Urothelium cell line (cell line): ENCODE measurements at places on chromosomes 6 and 20.

- no peak for DNase-seq
These were observed 28.1 kb upstream of the SLC22A23 start for GRCh38 chr6:3484946-3485345.

GRCh38 chr6:10621213-10621612, 73.2 kb downstream of the C6orf52 start:
- no peak for DNase-seq

DNA sequence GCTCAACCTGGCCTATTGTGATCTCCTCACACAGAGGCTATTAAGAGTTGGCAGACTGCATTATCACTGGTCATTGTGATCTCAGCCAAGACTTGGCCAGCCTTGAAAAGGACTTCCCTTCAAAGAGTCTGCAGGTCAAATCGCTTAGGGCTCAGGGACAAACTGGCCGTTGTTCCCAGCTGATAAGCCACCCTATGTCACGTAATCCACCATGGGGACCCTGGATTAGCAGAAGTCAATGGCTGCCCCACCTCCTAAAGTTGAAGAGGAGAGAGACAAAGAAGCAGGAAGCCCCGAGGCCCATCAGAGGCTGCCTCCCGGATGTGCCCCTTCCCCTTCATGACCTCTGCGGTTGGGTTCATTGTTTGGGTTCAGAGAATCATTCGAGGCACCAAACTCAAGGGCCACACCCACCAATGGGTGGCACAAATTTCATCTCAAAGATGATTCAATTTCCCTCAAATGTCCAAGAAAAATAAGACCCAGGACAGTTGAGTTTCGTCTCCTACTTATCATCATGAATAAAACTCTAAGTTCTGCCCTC, 56.6 kb downstream of the BPIFB1 start:
- no peak for DNase-seq

- DNase-seq: no peak
These were observed 30.9 kb upstream of the ERVFRD-1 start for GRCh38 chr6:11142296-11143027.

- DNase-seq: peak; percentile 96
These were observed at the start of gene MACROD2 for GRCh38 chr20:13995086-13995665. MACROD2 (plus strand) TSS chr20:13995516.

DNA sequence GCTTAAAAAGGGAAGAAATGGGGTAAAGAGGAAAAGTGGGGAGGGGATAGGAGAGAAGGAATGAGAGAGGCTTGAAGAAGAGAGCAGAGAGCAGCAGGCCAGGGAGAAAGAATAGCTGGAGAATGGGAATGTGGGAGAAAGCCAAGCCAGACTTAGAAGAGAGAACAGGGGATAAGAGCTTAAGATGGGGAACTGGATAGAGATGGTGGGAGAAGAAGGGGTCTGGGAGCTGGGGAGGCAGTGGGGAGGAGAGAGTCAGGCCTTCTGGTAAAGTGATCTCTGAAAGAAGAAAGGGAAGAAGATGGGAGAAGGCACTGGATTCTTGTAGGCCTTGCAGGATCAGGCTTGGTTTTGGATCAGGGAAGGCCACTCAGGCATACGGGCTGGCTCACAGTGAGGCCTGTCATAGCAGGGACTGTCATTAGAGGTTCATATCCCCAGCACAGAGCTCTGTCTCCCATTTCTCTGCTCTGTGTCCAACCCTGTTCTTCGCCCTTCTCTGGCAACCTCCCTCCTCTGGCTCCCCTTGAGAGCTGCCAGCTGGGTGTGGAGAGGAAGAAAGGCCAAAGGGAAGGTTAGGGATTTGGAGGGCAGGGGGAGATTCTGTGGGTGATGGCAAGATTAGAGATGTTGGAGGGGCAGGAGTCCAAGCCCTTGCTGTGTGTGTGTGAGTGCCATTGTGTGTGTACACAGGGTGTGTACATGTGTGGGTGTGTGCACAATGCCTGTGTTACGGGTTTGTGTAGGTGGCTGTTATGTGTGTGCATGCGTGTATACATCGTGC, 9.3 kb downstream of the SYNGAP1 start:
- DNase-seq: no peak

DNA sequence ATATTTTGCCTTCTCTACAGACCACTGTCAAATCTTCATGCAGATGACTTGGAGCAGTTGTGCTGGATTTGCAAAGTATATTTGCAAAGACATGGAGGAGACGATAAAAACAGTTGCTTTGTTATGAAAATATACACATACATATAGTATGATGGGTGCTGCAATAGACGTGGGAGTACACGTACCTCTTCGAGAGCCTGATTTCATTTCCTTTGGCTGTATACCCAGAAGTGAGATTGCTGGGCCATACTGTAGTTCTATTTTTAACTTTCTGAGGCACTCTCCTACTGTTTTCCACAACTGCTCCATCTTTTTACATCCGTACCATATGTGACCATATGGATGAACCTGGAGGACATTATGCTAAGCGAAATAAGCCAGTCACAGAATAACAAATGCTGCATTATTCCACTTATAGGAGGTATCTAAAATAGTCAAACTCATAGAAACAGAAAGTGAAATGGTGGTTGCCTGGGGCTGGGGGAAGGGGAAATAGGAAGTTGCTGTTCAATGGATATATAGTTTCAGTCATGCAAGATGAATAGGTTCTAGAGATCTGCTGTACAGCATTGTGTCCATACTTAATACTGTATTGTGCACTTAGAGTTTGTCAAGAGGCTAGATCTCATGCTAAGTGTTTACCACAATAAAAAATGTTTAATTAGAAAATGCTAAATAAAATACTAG, 223.8 kb downstream of the HAO1 start:
- no peak for DNase-seq

- no peak for DNase-seq
These were observed 8.9 kb upstream of the UBE2V1 start for GRCh38 chr20:50121858-50122271.

GRCh38 chr20:14343491-14344065, 6.2 kb upstream of the FLRT3 start:
- no peak for DNase-seq

DNA sequence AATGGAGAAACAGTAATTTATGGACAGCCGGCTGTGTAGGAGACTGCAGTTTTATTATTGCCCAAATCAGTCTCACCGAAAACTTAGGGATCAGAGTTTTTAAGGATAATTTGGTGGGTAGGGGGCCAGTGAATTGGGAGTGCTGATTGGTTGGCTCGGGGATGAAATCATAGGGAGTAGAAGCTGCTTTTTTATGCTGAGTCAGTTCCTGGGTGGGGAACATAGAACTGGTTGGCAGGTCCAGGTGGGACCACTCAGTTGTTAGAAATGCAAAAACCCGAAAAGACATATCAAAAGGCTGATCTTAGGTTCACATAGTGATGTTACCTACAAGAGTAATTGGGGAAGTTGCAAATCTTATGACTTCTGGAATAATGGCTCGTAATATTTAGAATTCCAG, 59.3 kb downstream of the DOP1A start:
- DNase-seq: no peak

DNA sequence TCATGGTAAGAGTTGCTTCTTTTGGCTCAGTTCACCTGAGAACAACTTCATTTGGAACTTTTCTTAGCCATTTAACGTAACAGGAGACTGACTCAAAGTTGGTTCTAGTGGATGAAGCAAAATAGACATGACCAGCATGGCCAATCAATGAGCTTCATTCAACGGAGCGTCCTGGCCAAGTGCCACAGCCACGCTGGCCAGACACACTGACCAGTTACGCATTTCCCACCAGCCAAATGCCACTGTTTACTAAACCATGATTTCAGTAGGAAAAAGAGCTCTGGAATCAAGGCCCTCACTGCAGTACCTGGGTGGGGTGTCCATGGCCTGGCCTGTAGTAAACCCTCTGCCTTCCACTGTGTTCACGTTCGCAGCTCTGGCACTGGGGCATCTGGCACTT, 80.4 kb downstream of the POPDC3 start:
- no peak for DNase-seq

- no peak for DNase-seq
These were observed 50.6 kb upstream of the MRPS10 start for GRCh38 chr6:42268016-42268834.

GRCh38 chr6:130740308-130740707, 86.9 kb upstream of the SMLR1 start:
- no peak for DNase-seq

DNA sequence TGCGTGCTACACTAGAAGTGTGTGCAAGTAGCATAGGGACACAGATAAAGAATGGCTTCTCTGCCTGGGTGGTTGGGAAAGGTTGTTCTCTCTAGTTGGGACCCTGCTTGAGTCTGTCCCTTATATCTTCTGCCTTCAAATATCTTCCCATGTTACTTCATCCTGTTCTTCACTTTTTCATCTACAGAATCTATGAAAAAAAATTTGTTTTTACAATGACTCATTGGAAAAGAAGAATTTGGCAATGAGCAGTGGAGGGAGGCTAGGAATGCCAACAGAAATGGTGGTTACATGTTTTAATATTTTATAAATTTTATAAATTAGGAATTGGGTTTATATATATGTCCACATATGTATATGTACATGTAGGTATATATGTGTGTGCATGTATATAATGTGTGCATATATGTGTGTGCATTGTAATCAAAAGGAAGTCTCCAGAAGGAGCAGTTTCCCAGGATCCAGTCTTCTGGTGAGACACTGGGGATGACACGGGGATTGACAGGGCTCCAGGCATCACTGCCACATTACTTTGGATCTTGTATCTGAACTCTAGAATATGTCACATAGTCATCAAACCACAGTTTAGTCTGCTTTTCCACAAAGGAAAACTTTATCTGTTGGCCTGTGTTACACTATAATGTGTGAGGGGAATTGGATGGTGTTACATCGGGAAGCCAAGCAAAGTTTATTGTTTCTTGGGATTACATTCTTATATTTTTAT, 75.3 kb upstream of the RIPOR2 start:
- no peak for DNase-seq
